ENCODE measurements at places on chromosomes 16 and 17.

- peak; percentile 74 for DNase-seq
Measured at GRCh38 chr16:67770346-67770991, 35.9 kb downstream of the RANBP10 start.

- peak; percentile 77 for DNase-seq
Measured at GRCh38 chr16:67966549-67967182, 1.8 kb downstream of the SLC12A4 start.

- DNase-seq: no peak
Measured at GRCh38 chr17:73434154-73434553, 122.4 kb upstream of the CDC42EP4 start.

GRCh38 chr16:2874912-2875362, 8.1 kb upstream of the FLYWCH2 start:
- DNase-seq: peak; percentile 68

DNA sequence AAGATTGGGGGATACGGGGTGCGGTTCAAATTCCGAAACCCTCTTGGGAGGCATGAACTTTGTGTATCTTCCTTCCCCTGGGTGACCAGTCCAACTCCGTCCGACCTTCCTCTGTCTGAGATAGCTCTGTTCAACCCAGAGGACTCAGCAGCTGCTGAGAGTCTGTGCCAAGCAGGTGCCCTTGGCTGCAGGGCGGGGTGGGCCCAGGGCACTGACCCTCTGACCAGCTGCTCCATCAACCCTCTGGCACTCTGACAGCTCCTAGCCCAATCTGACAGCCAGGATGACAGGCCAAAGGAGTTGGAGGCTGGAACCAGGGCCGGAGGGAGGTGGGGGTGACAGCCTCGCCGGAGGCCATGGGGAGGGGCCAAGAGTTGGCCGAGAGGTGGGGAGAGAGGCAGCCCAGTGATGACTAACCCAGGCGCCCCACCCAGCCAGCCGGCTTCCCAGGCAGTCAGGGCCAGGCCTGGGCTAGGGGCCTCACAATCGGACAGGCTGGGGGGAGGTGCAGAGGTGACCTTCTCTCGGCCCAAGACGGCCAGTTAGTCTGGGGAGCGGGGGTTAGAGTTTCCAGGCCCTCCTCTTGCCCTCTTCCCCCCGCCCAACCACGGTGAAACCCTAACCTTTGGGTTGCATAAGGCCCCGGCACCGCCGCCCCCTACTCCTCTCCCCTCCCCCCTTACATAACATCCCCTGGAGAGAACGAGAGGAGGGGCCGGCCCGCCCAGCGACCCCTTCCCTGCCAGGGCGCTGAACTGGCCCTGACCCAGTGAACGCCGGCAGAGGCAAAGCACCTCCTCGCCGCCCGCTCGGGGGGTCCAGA, 5.0 kb upstream of the TLCD2 start:
- DNase-seq: peak; percentile 91

- no peak for DNase-seq
Measured at GRCh38 chr16:47079860-47080259, 63.9 kb downstream of the NETO2 start.

GRCh38 chr16:1206786-1207185, 18.3 kb downstream of the TPSG1 start:
- DNase-seq: no peak

GRCh38 chr16:50688083-50688482, 5.3 kb upstream of the NOD2 start:
- DNase-seq: no peak

GRCh38 chr17:67245073-67245693, at the start of gene HELZ:
Gene HELZ (minus strand): TSS chr17:67245196. CDS start chr17:67218804, 26,392 bp downstream.
- DNase-seq: peak; percentile 84

GRCh38 chr17:29621751-29622194, 939 bp downstream of the CORO6 start:
- DNase-seq: peak; percentile 43

DNA sequence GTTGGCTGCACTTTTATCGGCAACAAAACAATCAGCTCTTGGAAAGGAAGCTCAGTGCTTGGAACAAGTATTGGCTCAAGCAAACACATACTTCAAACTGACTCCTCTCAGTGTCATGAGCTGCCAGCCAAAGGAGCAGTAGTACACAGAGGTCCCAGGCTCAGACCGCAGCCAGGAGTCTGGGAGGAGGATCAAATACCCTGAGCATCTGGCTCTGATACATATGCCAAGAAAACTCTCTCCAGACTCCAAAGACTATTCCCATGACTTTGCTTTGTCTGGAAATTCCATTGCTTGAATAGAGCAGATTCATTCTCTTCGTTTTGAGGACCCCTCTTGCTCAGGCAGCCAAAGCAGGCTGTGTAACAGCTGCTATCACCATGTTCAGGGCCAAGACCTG, 501.6 kb upstream of the PSMD7 start:
- DNase-seq: no peak
